BE2C (cell line): ENCODE measurements at places on chromosomes 5 and 9.

GRCh38 chr5:87102841-87103240 lies 164.8 kb upstream of the RASA1 start:
- no peak for DNase-seq

GRCh38 chr9:111034170-111034897 lies 3.9 kb downstream of the LPAR1 start:
- DNase-seq, result no peak

DNA sequence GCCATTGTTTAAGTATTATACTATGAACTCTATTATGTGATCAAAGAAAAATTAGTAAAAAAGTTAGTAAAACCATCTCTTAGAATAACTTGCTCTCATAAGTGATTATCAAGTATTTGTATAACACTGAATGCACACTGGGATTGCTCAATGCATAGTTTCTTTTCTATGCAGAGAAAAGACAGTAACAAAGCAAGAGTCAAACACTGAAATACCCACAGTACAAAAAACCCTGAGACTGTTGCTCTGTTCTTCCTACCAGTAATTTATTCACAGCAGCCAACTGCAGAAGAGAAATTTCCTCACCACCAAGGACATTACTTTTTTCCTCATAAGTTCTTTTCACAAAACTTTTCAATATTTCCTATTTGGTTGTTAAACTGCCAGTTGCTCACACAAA lies 634.4 kb downstream of the DTWD2 start:
- no peak for DNase-seq

GRCh38 chr5:151005187-151005949 lies 15.0 kb upstream of the GPX3 start:
- DNase-seq, result no peak

DNA sequence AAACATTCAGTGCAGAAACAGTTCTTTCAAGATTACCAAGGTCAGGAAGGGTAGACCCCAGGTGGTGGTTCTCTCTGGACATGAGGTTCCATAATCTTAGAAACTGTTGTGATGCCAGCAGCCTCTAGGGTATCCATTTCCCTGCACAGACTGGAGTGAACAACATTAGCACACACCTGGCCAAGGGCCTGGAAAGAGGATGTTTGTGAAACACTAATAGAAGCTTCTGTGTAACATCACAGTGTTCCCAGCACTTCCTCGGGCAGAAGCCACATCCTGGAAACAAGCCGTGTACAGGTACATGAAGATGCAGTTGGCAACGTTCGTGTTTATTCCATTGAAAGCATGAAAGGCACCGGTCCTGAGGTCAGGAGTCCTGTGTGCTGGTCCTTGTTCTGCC lies 598.2 kb upstream of the KLF4 start:
- no peak for DNase-seq

DNA sequence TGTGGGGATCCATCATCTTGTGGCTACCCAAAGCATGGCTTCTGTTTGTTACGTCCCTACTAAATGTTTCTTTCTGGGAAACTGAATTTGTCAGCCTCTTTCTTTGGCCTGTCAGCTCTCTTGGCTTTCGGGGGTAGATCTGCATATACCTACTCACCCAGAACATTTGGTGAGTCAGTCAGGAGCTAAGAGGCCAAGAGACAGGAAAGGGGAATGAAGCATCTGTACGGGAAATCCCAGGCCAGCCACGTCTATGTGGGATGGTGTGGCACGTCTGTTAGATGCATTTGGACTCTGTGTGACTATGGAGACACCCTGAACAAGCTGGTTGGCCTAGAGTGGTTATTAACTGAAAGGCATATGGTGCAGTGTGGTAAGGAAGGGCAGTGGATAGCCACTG lies 58.1 kb downstream of the CDO1 start:
- no peak for DNase-seq
